CD4-positive, alpha-beta T cell treated with Interleukin-15 for 4 hours (primary cell): ENCODE measurements at places on chromosomes 13 and 19.

DNA sequence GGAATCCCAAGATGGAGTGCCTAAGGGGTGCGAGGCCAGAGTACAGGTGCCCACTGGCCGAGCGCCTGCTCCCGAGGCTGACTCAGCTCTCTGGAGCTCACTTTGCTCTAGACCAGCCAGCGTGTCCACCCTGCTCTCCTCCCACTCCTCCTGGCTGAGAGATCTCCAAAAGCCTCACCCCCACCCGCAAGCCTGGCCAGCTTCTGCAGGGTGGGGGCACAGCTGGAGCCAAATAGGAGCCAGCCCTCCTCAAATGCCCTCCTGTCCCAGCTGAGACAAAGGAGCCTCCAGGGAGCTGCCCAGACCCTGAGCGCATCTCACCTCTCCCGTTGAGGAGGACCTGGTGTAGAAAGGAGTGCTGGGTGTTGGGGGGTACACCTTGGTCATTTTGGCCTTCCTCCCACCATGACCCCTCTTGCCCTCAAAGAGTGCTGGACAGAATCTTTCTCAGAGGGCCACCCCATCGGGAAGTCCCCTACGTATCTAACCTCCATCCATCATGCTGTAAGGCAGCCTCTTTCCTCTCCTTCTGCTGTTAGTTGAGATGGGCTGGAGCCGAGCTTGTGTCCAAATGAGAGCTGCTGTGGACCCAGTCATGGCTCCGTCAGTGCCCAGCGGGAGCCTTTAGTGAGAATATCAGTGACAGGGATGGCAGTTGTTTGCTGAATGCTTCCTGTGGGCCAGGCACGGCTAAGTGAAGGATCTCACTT, 123.9 kb upstream of the VSTM2B start:
- no peak for DNase-seq

- DNase-seq, result no peak
These were observed 1.5 kb downstream of the HIPK4 start for GRCh38 chr19:40388481-40388880.

DNA sequence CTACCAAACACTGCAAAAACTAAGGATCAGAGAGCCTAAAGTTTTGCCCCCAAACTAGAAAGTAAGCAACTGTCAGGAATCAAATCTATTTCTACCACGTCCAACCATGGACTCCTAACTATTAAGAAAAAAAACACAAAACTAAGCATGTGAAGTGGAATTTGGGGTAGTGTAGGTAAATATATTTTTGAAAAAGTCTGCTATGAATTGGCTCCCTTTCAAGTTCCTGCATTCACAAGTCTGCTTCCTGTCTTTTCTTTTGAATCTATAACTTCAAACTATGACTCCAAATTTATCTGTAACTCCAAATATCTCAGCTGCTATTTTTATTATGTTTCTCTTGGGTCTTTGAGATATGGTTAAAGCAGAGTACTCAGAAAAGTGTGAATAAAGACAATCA, 47.0 kb downstream of the PCDH9 start:
- DNase-seq, result no peak

- DNase-seq, result no peak
These were observed 505 bp upstream of the SHKBP1 start for GRCh38 chr19:40576151-40576584.

GRCh38 chr13:92188574-92188973, 790.2 kb downstream of the GPC5 start:
- no peak for DNase-seq

- no peak for DNase-seq
These were observed 55.2 kb downstream of the ERCC5 start for GRCh38 chr13:102901056-102901455.

DNA sequence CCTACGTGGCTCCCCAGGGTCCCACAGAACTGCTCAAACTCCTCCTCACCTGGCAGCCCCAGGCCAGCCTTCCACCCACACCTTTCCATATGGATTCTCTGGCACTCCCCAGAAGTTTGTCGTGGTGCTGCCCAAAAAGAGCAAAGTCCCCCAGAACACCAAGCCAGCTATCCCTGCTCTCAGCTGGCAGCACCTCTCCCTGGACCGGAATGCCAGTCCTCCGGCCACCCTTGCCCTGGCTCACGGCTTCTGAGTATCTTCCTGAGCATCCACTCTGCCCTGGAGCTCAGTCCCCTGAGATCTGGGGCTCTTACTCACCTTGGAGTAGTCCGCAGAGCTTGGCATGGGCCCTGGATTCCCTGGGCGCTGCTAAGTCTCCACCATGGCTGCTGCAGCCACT, 166.5 kb upstream of the ZNF507 start:
- DNase-seq, result no peak
